ENCODE measurements at places on chromosomes 4 and X.

DNA sequence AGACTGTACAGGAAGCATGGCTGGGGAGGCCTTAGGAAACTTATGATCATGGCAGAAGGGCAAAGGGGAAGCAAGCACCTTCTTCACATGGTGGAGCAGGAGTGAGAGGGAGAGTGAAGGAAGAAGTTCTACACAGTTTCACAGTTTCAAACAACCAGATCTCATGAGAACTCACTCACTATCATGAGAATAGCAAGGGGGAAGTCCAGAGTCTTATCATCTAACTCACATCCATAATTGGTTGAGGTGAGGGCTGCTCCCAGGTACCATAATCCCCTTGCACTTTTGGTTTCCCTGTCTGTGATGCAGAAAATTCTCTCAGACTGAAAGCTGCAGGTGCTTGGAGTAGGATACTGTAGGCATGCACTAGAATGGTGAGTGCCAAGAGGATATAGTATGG lies 233.8 kb upstream of the CPEB2 start:
- DNase-seq = no peak

- DNase-seq = no peak
Observed at GRCh38 chr4:185742766-185743165, 69.2 kb downstream of the SORBS2 start.

DNA sequence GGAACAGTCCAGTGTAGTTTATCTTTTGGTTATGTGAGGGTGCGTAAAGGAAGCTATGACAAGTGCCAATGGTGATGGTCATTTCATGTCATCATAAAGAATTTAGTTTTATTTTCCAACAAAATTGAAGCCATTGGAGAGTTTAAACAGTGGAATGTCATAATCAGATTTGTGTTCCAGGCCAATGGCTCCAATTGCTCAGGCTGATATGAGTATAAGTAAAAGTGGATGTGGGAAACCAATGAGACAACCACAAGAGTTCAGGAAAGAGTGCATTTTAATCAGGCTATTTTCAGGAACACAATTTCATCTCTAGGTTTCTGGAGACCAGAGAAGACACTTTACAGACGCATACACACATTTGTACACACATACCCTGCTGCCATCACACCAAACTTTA lies 20.7 kb downstream of the SPANXC start:
- DNase-seq = no peak

DNA sequence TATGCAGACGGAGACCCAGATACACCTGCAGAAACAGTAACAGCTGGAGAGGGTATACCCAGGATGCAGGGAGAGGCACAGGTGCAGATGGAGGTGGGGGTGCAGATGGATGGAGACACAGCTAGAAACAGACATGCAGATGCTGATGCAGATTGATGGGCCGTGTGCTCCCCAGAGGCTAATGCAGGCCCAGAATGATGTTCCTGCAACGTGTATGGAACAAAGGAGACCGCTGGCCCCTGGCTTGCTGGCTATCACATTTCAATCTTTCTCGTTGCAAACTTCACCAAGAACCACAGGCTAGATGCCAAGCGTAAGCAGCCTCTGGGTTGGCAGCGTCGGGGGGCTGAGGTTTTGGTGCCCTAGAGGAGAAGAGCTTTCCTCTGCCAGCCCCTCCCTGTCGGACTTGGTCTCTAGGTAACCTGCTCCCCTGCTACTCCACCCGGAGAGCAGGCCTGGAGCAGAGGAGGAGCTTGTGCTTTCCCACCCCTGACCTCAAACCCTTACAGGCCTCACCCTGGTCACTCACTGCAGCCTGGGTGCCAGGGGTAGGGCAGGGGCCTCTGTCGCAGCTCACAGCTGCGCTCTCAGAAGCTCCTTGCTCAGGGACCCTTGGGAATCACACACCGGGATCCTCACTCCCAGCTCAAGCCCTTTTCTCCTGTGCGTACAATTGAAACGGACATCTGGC lies 69.0 kb upstream of the PSAPL1 start:
- no peak for DNase-seq

DNA sequence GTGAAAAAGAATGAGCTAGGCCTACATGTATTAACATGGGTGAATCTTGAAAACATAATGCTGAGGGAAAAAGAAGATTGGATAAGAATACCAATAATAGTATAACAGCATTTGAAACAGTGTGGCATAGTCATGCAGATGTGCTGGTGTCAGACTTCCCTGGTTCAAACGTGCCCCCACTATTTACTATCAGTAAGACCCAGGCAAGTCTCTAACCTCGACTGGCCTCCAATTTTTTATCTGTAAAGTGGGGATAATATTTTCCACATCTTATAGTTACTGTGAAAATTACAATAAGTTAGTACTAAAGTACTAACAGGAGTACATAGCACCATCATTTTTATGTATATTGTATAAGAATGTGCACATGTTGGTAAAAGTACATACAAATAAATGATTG lies 17.0 kb upstream of the SLAIN2 start:
- DNase-seq = no peak

- no peak for DNase-seq
Observed at GRCh38 chrX:17521871-17522693, 147.1 kb downstream of the NHS start.

GRCh38 chrX:136867518-136867917 lies 13.0 kb downstream of the RBMX start:
- DNase-seq = no peak

- DNase-seq = no peak
Observed at GRCh38 chrX:24306440-24306839, 7.4 kb downstream of the SUPT20HL2 start.

DNA sequence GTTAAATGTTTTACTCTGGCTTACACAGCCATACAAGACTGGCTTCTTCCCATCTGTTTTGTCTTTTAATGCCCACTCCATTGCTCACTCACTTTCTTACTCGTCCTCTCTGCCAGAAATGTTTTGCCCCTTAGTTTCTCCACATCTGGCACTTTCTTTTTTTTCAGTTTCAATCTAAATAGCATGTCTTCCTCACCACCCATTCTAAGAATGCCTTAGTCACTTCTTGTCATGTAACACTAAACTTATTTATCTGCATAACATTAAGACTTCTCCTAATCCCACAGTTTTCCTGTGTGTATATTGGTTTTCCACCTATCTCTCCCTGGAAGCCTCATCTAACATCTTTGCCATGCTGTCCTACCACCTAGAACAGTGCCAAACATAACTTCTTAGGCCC lies 119.3 kb downstream of the ADAMTS3 start:
- DNase-seq = no peak

- DNase-seq = no peak
Observed at GRCh38 chrX:13647709-13648212, 5.2 kb upstream of the TCEANC start.

DNA sequence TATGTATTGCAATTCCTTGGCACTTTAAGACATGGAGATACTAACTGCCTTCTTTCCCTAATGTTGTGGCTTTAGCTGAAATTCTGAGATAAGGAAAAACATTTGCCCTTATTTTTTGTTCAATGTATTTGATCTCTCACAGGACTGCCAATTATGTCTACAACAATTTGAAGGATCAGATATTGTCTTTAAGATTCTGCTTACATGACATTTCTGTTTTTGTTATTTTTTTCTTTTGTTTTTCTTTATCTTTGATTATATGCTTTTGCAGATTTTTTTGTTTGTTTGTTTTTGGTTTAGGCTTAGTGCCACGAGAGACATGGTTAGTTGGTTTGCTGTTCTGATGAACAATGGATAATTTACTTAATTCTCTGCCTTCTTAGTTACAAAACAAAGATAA lies 303.3 kb downstream of the TECRL start:
- DNase-seq = no peak

- no peak for DNase-seq
Observed at GRCh38 chr4:88575186-88575585, 17.1 kb upstream of the HERC3 start.

DNA sequence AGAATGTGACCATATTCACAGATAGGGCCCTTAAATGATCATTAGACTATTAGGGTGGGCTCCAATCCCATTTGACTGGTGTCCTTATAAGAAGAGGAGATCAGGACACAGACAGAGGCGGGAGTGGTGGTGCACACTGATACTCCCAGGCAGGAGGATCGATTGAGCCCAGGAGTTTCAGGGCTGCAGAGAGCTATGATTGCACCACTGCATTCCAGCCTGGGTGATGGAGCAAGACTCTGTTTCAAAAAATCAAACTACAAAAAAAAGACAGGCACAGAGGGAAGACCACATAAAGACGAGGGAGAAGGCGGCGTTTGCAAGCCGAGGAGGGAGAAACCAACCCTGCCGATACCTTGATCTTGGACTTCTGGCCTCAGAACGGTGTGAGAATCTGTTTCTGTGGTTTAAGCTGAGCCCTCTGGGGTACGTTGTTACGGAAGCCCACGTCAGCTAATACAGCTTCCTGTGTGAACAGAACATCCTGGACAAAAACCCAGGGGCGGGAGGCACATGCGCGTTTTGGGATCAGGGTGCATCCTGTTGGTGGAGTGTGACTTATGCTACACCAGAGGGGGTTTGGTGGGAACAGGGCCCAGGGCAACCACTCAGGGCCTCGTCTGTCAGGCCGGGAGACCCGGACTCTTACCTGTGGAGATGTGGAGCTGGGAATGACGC lies 211.8 kb upstream of the PSAPL1 start:
- DNase-seq = no peak

DNA sequence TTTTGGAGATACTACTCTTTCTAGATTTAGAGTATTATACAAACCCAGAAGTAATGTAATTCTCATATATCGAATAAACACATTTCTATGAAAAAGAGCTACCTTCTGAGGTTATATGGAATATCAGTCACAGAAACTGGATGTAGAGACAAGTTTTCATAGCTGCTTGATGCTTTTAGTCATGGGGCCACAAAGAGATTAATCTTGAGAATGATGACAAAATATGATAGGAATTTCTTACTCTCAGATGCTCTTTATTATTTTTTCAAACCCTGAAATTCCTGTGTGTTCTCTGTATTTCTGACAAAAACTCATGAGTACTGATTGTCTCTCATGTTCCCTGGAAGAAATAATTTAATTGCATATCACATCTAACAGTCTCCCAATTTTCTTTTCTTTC lies 662.5 kb downstream of the RAPGEF2 start:
- DNase-seq = no peak

- DNase-seq = no peak
Observed at GRCh38 chrX:57586360-57586759, 5.5 kb upstream of the ZXDB start.

- no peak for DNase-seq
Observed at GRCh38 chrX:139508099-139508498, 22.4 kb upstream of the F9 start.

- DNase-seq = no peak
Observed at GRCh38 chrX:139554991-139555675, 24.6 kb downstream of the F9 start.

DNA sequence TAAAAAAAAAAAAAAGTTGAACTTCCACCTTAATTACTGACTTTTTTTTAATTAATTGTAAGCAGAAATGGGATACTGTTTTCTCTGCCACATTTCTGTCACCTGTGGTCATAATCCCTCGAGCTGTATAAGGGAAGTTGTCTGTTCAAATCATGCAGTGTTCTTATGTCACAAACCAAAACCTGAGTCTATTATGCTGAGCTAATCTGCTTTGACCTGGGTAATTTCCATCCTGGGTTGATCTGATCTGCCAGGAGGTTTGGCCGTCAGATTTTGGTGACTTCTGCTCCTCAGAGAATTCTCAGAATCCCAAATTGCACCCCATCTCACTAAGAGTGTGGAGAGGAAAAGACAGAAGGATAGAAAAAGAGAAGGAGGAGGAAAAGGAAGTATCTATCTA lies 683.1 kb downstream of the KCTD8 start:
- DNase-seq = no peak

DNA sequence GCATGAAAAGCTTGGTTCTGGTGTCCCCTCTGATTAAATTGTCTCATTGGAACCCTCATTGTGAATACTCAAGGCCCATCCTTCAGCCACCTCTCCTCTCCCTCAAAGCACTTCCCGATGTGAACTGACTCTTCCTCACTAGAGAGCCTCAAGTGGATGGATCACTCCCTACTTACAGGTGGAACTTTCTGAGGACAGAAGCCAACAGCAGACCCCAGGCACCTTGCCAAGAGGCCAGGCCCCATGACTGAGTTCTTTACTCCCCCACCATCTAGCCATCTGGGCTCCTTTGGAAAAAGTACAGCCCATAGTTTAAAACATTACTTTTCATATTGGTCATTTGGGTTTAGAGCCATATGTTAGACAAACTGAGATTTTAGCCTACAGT lies 224.1 kb downstream of the SHROOM3 start:
- DNase-seq = no peak

DNA sequence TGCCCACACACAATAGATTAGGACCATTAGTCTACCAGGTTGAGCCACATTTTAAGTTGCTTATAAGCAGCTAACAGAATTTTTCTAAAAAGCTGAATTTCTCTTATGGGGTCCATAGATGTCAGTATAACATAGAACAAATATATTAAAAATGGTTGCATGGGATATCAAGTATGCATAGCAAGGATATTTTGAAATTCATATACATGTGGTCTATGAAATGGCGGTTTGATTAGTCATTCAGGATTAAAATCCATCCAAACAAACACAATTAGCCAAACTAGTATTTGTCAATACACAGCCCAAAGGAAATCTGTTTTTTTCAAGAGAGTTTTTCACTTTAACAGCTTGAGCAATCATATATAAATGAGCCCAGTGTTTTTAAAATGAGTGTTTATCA lies 33.5 kb upstream of the AMOT start:
- DNase-seq = no peak

DNA sequence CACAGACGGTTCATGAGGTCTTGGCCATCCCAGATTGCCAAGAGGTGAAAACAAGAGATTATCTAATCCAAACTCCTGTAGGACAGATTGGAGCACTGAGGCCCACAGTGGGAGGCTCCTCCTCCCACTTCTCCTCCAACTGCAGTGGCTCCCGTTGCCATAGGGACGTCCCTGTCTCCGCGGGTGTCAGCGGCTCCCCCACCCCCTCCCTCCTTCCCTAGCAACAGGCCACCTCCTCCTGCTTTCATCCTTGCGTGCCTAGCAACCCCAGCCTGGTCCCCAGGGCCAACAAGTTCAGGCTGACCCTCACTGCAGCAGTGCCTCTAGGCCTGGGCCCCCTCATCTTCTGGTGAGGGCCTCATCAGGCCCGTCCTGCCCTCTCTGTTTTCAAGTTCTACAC lies 6.8 kb upstream of the IQSEC2 start:
- no peak for DNase-seq

DNA sequence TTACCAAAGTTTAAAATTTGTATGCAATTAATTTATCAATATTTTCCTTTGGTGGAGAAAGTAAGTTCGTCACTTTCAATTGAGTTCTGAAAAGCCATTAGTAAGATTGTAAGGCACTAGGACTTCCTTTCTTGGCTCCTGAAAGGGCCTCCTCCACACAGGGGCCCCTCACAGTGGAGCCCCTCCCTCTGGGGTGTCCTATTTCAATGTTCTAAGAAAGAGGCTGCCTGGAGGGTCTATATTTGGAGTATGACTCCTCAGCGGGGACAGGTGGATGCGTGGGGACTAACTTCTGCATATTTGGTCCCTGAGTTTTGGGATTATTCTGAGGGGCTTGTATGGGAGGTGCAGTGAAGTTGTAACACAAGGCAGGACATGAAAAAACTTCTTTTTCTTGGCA lies 1.6 kb upstream of the ARMCX4 start:
- no peak for DNase-seq
